Mammary epithelial cell (primary cell): ENCODE measurements at places on chromosomes 6 and 20.

DNA sequence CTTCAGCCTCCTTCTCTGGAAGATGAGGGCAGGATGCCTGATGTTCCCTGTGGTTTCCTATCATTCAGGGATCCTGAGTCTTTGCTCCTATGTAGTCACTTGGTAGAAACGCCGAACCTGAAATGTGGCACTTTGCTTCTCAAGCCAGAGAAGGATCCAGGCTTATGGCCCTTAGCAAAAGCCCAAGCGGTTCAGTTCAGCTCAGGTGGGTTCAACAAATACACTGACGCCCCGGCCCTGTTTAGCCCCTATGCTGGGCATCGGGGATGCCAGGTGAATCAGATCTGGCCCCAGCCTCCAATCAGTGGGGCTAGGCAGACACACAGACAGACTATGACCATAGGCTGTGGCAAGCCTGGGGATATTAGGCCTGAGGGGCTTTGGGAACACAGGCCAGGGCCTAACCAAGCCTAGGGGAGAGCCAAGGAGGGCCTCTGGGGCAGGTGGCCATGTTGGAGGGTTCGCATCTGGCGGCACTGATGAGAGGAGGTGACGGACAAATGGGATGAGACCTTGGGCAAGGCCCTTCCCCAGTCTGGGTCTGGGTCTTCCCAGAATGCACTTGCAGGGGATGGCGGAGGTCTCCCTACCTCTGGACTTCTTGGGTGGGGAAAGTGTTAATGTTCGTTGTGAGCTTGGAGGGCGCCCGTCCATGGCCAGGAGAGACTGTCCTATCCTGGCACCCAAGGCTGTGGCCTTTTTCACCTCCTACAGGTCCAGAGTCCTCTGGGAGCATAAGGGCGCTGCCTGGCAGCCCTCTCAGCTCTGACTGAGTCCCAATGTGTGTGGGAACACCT, 17.6 kb upstream of the SRC start:
- no peak for DNase-seq

DNA sequence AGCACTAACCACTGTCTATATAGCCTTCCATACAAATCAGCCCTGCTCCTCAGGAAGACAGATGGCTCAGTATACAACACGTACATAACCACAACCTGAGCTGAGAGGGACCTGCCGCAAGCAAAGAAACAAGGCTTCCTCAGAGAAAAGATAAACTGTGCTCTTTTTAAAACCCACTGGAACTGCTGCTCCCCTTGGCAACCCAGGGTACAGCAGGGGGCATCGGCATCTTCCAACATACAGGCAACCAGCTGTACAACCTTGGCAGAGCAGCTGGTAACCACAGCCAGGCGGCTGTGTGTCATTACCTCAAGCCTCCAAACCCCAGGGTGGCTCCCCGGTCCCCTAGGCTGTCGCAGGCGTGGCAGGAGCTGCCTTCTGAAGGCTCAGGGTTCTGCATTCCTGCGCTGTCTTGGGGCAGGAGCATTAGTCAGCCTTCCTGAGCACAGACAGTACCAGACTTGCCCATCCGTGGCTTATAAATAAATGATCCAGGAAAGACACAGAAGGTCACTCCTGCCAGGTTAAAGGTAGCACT, 249.5 kb downstream of the ADGRG6 start:
- DNase-seq = peak; percentile 84

GRCh38 chr6:126905917-126906316, 212.6 kb upstream of the RSPO3 start:
- DNase-seq = no peak

GRCh38 chr20:60584221-60584620, 626.0 kb downstream of the CDH26 start:
- DNase-seq = peak; percentile 71

GRCh38 chr20:13288357-13288756, 67.3 kb downstream of the ISM1 start:
- no peak for DNase-seq

GRCh38 chr6:149065658-149066556, 251.6 kb upstream of the TAB2 start:
- DNase-seq = no peak

- DNase-seq = peak; percentile 50
These were observed 249.0 kb upstream of the OPRM1 start for GRCh38 chr6:153790048-153790447.

DNA sequence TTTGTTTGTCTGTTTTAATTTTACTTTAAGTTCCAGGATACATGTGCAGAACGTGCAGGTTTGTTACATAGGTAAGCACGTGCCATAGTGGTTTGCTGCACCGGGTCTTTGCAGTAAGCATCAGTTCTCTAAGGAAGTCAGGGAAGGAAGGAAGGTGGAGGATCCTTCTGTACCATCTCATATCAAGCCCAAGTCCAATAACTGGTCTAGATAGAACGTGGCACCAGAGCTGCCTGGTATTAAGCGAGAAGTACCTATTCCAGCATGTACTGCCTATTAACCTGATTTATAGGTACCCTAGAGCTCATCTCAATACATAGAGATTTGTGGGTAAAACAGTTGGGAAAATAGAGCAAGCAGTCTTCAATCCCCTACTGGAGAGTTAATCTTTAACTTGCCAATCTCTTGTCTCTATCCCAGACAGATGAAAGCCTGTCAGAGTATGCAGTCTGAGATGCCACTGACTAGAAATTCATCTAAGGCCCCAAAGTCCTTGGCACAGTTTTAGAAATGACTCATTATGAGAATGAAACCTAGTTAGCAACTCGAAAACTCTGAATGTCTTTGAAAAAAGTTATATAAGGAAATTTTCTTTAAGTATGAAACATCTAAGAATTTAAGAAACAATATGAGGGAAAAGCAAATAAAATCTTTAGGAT, 144.9 kb downstream of the TFAP2A start:
- peak; percentile 53 for DNase-seq

DNA sequence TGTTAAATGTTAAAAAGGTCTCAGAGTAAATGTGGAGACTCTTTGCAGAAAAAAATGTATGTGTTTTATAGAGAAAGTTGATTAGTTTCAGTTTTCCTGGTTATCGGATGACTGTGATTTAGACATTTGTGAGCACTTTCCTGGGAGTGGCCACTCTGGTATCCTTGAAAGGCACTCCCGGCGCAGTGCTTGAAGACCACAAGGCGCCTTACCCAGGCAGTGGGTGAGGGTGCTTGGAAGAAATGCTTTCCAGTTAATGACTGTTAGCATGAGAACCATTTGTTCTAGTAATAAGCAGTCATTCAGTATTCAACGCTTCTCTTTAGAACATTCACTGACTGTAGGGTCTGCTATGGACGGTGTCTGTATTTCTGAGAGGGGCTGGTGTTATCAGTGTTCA, 7.2 kb downstream of the CDS2 start:
- DNase-seq = no peak

DNA sequence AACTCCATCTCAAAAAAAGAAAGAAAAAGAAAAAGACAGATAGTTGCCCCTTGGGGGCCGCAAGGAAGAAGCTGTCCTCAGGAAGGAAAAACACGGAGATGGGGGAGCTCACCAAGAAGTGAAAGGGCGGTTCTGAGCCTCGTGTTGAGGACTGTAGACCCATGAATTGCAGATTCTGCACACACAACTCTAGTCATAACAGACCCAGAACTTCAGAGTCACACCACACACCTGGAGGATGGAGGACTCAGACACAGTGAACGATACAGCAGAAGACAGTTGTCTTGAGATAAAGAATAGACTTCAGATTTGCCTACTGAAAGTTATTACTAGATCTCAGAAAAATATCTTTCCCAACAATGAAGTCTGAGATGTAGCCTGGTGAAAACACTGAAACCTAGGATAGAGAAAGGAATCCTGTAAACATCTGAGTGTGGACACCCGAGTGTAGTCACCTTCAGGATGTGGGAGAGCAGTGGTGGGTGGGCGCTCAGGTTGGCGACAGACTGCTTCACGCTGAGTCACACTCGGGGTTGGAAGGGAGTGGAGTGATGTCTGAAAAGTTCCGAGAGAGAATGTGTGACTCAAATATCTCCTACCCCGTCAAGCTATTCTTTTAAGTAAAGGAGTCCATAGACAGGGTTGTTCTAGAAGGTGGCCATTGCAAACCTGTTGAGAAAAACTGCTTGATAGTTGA, 88.1 kb downstream of the MAP3K4 start:
- DNase-seq = peak; percentile 84

GRCh38 chr6:38730140-38730862, 15.2 kb downstream of the DNAH8 start:
- no peak for DNase-seq
